ENCODE measurements at places on chromosomes 12 and 14.

DNA sequence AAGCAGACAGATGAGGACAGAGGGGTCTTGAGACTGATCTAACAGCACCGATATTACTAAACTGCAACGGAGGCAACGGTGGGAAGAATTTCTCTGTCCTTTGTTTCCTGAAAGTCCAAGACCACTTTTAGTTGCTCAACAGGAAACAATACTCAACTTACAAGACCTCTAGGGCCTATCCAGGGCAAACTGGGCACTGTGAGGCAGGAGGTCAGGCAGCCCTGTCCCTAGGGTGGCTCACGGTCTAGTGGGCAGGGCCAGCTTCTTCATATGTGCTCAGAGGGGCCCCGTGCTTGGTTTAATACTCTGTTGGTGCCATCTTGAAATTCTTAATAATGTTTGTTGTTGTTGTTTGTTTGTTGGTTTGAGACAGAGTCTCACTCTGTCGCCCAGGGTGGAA is 14.2 kb downstream of the SSH1 start:
- DNase-seq, result no peak

- DNase-seq, result no peak
Measured at GRCh38 chr14:30994681-30995620, 30.5 kb upstream of the AP4S1 start.

- no peak for DNase-seq
Measured at GRCh38 chr12:101759396-101760047, 20.3 kb upstream of the SYCP3 start.

DNA sequence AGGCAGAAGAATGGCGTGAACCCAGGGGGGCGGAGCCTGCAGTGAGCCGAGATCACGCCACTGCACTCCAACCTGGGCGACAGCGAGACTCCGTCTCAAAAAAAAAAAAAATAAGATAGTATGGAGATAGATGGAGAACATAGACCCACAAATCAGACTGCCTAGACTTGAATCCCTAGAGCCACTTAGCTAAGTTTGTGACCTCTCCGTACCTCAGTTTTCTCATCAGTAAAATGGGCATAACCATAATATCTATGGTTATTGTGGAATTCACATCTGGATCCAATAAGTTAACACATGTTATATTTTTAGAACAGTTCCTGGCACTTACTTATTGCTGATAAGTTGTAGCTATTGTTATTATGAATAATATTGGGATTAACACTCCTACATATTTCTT is 7.2 kb downstream of the PROX2 start:
- no peak for DNase-seq

- DNase-seq, result no peak
Measured at GRCh38 chr14:29861996-29862395, 65.7 kb downstream of the PRKD1 start.

- DNase-seq, result no peak
Measured at GRCh38 chr14:37253905-37254304, 56.2 kb downstream of the MIPOL1 start.

GRCh38 chr12:123896767-123897166 is 75.9 kb downstream of the CCDC92 start:
- no peak for DNase-seq

DNA sequence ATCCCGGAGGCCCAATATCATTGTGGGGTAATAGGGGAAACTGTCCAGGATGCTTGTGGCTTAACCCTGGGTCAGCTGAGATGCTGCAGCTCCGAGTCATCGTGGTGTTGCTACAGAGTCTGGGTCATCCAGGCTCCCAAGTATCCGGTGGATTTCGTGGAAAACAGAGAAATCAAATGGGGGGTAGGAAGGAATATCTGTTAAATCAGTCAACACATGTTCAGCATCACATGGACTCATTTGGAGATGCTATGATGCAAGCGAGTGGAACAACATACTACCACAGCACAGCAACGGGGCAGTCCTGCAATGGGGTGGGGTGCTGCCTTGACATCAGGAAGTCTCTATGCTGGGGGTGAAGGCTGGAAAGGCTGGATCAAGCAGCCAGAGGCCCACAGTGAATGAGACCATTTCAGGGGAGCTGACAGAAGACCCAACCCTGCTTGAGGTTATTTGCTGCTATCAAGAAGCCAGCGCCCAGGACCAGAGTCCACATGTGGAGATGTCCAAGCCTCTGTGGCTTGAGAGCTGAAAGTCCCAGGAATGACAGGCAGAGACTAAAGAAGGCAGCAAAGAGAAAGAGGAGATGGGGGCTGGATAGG is 22.9 kb downstream of the VDR start:
- DNase-seq, result no peak

GRCh38 chr12:88580051-88580871 is at the start of gene KITLG:
Gene KITLG, minus strand, starts transcription at chr12:88580471. Its CDS starts 193 bp downstream, at chr12:88580278.
- no peak for DNase-seq

GRCh38 chr12:124517260-124518050 is 50.0 kb downstream of the NCOR2 start:
- no peak for DNase-seq

DNA sequence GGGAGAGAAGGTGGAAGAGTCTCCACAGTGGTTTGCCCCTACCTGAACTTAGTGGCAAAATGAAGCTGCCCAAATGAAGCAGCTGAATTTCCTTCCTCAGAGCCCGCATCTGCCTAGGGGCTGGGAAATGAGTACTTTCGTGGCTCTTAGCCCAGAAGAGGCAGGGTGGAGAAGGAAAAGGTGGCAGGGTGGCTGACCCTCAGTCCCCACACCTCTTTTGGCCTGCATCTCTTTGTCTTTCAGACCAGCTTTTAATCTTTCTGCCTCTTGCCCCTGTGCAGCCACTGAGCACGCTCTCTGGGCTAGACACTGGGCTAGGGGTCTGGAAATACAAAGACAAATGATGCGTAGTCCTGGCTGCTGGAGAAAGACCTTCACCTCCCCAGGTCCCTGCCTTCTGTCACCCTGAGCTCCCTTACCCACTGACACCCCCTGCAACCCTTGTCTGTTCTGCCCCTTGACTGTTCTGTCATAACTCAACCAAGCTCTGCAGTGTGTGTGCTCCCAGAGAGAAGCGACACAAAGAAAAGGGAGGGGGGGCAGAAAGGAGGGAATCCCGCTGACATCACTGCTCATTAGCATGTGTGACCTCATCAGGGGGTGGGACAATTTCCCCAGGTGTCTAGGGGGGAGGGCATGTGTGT is 371 bp upstream of the REM2 start:
- peak; percentile 16 for DNase-seq

DNA sequence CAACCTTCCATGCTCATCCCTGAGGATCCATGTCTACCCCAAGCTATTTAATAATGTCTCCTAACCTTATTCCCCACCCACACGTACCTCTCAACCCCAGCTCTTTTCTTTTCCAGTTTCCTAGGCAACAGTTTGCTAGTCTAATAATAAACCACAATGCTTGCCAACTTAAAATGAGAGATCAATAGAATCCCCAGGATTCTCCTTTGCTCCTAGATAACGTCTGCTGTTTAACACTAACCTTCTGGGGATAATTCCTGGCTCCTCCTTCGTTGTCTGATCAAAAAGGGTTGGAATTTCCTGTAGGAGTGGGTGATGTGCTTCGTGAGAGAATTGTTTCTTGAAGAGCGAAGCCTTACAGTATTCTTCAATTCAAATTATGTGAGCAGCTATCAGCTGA is 42.2 kb upstream of the DBX2 start:
- no peak for DNase-seq

DNA sequence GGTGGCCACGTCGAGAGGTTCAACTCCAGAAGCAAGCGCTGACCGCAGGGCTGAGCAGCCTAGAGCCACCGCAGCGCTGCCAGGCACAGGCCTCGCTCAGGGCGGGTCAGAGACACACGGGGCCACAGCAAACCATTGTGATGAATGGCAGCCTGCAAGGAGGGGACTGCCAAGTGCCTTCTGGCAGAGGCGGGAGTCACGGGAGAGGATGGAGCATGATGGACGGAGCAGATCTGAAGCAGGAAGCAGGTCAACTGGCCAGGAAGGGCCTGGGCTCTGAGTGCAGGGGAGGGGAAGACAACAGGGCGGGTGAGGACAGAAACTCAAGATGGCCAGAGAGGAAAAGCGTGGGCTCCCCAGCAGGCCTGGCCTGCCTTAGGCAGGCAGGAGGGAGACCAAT is 49.8 kb downstream of the CDC42BPB start:
- no peak for DNase-seq

DNA sequence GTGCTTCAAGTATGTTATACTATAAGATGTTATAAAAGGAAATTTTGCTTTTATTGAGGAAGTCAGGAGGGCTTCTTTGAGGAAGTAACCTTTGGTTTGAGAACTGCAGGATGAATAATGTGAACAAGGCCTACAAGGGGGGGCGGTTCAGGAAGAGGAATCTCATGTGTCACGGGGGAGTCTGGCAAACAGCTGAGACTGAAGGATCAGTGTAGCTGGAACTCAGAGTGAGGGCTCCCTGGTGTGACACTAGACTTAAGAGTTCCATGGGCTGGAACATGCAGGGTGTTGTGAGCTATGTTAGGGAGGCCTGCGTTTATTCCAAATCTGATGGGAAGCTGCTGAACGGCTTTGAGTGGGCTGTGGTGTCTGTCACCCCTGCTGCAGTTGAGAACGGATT is 62.3 kb downstream of the UNC79 start:
- DNase-seq, result no peak

GRCh38 chr12:131716282-131716681 is 5.4 kb downstream of the SFSWAP start:
- DNase-seq, result no peak

- DNase-seq, result no peak
Measured at GRCh38 chr12:115411121-115411520, 727.1 kb upstream of the TBX3 start.

DNA sequence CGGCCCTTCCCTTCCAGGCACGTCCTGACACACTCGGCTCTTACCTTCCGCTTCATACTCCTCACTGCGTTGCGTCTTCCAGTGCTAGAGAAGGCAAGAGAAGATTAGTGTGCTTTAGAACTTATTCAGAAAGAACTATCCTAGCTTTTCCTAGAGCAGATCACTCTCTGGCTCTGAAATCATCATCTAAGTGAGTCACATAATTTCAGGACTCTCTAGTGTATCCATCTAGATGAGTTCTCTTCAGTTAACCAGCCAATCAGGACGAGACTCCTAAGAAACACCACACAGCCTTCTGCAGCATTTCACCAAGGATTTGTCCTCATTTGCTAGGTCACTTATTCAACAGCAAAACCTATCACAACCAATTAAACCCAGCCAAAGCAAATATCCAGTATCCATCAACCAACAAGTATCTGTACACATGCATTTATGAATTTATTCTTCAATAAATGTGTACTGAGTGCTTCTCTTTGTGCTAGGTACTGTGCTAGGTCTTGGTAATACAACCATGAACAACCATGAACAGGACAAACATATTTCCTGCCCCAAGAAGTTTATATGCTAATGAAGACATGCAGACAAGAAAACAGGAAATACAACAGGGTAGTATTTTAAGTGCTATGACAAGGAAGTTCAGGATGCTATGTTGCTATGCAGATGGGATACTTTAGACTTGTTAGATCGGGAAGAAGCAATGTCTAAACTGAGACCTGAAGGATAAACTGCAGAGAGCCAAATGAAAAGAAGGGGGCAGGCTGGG is 52.1 kb downstream of the NIN start:
- no peak for DNase-seq

DNA sequence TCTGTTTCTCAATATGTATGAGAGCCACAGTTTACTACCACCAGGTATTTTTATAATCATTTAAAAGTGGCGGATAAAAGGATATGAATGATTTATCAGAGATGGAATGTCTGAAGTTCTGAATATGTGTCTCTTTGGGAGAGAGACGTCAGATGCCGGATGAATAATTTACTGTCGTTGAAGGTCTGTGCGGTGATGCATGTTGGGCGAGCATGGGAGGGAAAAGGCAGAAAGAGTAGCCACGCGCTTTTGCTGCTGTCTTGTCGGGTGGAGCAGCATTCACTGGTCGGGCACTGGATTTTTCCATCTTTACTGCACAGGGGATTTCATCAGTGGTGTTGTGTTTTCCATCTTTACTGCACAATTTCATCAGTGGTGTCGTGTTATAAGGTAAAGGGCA is 65.6 kb downstream of the SYNE2 start:
- DNase-seq, result no peak

All from stimulated activated CD8-positive, alpha-beta memory T cell treated with anti-CD3 and anti-CD28 coated beads, Interleukin-15, amount 100 ng/mL, for 4 hours (primary cell).